H9 (cell line): ENCODE measurements at places on chromosomes 16 and 17. TPM values are rescaled to one million over a fixed set of nuclear protein-coding genes. Genes with fewer than 3 reads are reported as not detected.

SLC22A31 gene
- total RNA-seq = 7.7 and 8.1 TPM in 2 replicates

DNA sequence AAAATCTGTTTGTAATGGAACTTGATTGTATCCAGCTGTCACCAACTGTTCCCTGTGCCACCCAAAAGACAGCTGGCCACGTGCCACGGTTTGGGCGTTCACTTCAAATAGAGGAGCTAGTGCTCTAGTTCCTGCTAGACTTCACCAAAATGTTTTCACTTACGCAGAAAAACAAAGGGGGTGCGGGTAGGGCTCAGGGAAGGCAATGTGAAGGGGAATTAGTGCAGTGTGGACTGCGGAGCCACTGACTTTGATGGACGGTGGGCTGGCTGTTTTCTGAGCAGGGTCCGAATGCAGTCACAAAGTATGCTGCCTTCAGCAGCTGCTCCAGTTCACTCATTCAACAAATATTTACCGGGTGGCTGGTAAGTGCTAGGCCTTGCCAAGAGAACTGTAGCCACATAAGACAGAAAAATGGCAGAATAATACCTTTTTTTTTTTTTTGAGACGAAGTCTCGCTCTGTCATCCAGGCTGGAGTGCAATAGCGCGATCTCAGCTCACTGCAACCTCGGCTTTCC, 7.6 kb upstream of the CYTH1 start:
- no peak for DNase-seq

HBA1 gene
- total RNA-seq = 2.0 and 7.2 TPM in 2 replicates

TMC7 gene
- total RNA-seq = 4.3 and 4.8 TPM in 2 replicates

GRCh38 chr17:13989138-13989537, 80.2 kb upstream of the COX10 start:
- no peak for DNase-seq

SKAP1 gene
- total RNA-seq = not detected in 2 replicates

- no peak for DNase-seq
Measured at GRCh38 chr16:22878955-22879354, 65.0 kb downstream of the HS3ST2 start.

DNA sequence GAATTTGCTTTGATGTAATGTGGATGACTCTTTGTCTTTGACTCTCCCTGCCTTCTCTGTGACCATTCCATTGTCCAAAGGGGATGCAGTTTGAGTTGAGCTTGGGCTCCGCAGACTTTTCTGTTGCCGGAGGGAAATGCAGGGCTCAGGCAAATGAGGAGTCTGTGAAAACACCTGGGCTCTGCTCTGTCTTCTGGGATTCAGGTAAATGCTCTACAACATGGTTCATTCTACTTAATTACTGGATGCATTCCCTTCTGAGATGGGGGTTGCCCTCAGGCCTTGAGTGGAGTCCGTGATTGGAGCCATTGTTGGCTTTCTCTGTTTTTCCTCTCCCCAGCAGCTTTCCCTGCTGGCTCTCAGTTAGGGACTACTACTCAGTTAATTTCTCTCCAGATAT, 26.4 kb upstream of the SPNS2 start:
- DNase-seq = no peak

DNA sequence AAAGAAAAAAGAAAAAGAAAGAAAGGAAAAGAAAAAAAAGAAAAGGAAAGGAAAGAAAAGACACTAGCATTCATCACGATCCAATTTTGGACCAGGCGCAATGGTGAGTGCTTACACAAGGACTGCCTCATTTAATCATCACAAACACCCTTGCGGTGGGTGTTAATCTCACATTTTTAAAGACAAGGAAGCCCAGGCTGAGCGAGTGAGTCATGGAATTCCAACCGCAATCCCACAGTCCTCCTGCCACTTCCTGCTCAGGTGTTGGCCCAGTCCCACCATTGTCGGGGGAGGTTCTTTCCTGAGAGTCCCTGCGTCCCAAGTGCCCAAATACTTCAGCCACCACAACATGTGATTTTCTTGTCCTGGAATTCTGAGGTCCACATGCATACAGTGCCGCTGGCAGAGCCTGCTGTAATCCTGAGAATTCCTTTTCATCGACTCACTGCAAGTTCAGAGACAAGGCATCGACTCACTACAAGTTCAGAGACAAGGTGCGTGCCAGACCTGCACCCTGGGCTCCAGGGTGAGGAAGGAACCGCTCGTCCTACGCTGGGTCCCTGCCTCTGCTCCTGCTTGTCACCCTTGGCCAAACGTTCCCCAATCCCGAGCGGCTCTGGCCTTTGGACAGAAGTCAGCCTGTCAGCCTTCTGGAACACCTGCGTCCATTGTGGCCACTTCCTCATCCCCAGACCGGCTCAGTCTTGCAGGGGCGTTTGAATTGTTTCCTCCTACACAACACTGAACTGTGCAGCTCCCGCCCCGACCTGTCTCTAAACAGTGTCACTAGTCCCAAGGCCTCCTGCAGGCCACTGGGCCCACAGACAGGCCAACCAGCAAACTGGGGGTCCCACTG, 5.8 kb downstream of the ZG16B start:
- DNase-seq = peak; percentile 71

DNA sequence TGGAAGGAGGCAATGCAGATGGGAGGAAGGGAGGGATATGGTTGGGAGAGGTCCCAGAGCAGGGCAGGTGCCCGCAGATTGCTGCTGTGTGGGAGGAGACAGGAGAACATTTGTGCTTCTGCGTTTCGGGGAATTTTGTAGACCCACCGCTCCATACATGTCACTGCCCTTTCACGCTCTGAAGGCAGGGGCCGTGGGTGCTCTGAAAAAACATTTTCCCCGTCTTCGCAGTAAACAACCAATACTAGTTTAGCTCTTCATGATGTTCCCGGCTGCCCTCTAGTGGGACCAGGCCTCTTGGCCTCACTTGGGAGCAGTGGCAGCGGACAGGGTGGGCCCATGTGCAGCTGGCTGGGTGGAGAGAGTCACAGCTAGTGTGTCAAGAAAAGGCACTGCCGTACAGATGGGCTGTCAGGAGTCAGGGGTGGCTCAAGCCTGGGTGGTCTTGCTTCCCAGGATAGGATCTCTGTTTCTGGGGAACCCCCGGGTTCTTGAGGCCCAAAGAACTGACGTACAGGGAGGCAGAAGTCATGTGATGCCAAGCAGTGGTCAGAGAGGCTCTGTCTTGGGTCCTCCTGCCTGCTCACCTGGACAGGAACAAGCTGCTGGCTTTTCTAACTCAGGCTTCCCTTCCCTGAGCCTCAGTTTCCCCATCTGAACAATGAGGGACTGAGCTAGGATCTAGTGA, 46.5 kb upstream of the CPNE2 start:
- peak; percentile 80 for DNase-seq

- DNase-seq = no peak
Measured at GRCh38 chr16:11379420-11379819, 34.2 kb downstream of the RMI2 start.

DNA sequence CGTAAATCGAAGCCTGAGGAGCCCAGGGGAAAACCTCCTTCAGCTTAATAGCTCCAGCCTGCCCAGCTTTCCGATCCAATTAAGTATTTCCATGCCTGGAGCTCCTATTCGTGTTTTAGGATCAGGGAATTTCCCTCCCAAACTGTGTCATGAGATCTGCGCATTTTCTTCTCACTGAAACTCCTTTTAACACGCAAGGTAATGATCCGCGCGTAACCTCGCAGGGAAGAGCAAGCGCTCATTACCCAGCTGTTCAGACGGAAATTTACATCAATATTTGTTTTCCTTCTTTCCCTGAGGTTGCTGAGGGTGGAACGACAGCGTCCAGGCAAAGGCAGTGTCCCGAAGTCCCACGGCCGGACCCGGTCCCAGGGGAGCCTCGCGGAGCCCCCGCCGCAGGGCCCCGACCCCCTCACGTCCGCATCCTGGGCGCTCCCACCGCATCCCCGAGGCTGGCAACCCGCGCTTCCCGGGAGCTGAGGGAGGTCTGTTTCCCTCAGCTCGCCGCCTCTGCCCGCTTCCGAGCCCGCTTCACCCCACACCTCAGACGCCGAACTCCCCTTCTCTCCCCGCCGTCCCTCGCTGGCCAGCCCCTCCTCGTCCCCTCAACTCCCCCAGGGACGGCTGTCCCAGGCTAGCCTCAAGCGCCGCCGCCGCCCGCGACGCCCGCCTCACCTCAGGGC, 415 bp downstream of the ABCA5 start:
- no peak for DNase-seq

- DNase-seq = no peak
Measured at GRCh38 chr16:82616356-82616755, 10.4 kb upstream of the CDH13 start.

GRCh38 chr16:81650982-81651562, 128.0 kb upstream of the PLCG2 start:
- peak; percentile 75 for DNase-seq

DNA sequence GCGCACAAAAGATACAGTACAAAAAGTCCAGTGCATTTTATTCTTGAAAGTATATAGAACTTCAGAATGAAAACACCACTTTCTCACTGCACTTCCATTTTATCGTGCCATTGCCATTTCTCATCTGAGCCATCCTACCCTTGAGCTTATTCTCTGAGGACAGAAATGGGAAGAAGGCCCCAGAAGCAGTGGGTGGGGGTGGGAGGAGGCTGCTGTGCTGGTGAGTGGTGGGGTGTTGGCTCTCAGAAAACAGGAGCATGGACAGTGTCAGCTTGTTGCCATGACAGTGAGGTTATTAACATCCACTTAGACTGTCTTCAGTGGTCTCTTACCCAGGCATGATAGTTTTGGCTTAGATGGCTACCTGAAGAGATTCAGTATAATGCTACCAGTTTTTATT, 4.5 kb downstream of the ATMIN start:
- no peak for DNase-seq

ZPBP2 gene
- not detected in 2 replicates for total RNA-seq

DNA sequence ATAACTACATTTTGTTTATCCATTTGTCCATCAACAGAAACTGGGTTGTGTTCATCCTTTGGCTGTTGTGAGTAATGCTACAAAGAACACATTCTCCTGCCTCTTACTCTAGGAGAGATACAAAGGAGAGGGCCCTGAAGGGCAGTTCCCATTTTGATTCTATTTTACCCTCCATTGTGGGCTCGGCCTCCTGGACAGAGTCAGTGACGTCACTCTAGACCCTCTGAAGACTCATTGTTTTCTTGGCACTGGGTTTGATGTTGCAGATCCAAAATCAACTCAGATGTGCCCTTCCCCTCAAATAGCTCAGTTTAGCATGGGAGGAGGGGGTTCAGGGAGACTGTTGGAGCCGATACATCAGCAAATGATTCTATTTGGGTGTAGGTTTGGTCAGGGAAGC, 280.9 kb downstream of the UTP18 start:
- DNase-seq = no peak

DNA sequence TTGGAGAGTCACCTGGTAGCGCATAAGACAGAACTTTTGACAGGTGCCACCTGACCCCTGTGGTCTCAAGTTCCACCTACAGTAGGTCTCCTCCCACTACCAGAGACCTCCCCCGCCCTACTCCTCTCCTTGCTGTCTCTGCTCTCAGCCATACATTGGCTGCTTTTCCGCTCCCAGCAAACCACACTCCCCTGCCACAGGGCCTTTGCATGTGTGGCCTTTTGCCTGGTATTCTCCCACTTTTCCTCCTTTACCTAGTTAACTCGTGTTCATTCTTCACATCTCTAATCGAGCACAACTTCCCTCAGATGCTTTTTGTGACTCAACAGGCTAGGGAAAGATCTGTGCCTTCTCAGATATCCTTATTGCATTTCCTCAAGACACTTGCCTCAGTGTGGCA, 218.3 kb upstream of the EEF2KMT start:
- no peak for DNase-seq

GRCh38 chr17:56838687-56839086, 4.7 kb downstream of the DGKE start:
- no peak for DNase-seq

GRCh38 chr16:30096105-30096861, at the start of gene YPEL3:
Gene YPEL3, minus strand, starts transcription at chr16:30096213. Its CDS starts 731 bp downstream, at chr16:30095482.
- DNase-seq = peak; percentile 95

- no peak for DNase-seq
Measured at GRCh38 chr16:22270525-22270924, 26.7 kb upstream of the POLR3E start.

DNA sequence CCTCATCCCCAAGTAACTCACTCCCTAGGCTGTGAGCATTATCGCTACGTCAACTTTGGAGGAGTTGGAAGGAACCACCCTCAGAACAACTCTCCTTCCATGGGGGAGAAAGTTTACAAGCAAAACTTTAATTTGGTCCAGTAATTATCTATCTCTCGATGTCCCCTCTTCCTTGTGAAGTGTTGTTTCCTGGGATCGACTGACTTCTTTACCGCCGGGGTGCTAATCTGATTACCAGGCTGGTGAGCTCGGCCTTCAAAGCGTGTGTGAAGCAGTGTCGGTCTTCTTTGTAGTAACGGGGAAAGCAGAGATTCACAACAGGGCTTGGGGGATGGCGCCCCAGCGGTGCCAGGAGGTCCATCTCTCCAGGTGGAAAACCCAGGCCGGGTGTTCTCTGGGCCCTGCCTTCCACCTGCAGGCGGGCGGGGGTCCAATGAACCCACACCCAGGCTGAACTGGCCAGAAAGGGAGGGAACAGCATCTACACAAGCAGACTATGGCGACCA, 14.5 kb upstream of the FOXF1 start:
- peak; percentile 38 for DNase-seq

- no peak for DNase-seq
Measured at GRCh38 chr17:15213381-15214087, 51.6 kb downstream of the PMP22 start.

DNA sequence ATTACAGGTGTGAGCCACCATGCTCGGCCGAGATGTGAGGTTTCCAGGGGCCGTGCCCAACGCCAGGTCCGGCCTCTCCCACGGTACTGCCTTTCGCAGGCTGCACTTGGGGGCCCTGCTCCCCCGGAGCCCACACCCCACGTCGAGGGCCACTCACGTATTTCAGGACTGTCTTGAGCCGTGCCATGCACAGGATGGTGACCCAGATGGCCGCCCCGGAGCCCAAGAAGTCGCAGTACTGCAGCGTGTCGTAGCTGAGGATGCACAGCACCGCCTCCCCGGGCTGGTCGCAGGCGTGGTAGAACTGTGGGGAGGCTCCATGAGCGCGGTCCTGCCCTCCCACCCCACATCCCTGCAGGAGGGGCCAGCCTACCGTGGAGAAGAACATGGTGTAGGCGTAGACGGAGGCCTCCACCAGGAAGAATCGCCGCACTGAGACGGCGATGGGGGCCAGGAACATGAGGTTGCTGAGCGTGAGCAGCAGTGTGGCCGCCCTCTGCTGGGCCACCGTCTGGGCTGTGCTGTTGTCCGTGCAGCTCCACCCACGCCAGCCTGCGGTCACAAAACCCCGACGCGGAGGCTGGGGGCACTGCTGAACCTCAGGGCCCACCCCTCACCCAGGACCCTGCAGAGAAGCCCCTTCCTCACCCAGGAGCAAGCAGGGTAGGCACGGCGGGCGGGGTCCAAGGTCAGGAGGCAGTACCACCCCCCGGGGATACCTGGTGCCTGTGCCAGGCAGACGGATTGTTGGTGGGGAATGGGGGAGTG, 3.7 kb upstream of the MRPL28 start:
- DNase-seq = no peak

DNA sequence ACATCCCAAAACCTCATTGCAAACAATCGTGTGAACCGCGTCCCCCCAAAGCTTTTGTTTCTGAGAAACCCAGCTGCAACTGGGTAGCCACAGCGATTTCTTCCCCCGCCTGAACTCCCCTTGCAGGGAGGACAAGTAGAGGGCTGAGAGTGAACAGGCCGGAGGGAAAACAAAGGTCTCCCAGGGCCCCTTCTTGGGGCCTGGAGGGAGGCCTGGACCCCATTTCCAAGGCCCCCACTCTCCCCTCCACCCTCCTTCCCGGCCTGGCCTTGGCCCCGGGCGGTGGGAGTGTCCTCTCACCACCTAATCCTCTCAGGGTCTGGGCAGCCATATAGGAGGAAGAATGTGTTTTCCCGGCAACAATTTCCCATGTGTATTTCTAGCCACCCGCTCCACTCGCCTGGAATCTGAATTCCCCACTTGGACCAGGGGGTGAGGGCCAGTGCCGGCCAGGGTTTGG, 2.6 kb downstream of the GLIS2 start:
- no peak for DNase-seq
